ENCODE measurements at places on chromosomes 6 and 20.

- DNase-seq, result no peak
Observed at GRCh38 chr6:52735071-52735470, 28.2 kb downstream of the GSTA2 start.

DNA sequence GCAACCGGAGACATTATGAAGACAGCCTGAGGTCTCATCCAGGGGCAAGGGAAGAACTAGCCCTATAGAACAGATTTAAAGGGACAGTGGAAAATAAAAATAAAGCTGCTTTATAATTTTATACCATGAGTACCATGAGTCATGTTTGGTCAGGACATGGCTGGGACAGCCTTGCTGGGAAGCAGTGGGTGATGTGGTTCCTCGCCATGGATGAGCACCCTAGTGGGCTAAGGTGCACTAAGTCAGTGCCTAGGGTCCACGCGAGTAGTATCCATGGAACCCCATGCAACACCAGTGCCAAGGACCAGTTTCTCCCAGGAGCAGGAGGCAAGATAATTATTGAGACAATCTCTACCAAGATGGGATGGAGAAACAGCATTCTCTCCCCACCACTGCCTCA is 33.4 kb upstream of the ELMO2 start:
- DNase-seq, result no peak

DNA sequence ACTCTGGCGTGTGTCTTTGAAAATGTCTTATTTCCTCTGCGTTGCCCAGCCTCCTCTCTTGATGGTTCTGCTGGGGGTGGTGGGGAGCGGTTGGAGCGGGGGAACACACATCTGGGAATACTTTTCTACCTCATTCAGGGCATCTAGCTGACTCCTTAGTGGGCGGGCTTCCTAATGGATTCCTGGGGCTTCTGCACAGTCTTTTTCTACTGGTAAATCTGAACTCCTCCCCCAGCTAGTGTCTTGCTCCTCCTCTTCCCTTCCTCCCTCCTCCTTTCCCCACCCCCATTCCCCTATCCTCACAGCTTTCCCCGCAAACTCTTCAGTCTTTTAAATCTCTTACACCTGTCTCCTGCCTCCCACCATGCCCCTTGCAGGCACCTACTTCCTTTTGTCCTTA is 74.4 kb downstream of the PRL start:
- no peak for DNase-seq

- DNase-seq, result no peak
Observed at GRCh38 chr20:1838556-1839279, 56.5 kb upstream of the SIRPA start.

GRCh38 chr6:145733810-145734209 is 1.5 kb downstream of the EPM2A start:
- DNase-seq, result no peak

DNA sequence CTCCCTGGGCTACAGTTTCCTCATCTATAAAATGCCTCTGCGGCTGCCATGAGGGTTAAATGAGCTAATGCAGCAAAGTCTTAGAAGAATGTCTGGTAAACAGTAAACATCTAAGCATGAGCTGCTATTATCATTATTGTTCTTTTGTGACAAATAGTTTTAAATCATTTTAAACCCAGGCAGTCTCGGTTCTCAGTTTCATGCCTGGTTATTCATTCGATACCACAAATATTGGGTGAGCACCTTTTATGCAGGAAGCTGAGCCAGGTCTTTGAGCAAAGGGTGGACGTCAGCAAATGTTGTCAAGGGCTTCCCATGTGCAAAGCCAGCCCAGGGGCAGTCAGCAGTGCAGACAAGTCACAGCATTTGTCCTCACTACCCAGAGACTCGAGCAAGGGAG is 128.7 kb downstream of the NFATC2 start:
- DNase-seq, result no peak

DNA sequence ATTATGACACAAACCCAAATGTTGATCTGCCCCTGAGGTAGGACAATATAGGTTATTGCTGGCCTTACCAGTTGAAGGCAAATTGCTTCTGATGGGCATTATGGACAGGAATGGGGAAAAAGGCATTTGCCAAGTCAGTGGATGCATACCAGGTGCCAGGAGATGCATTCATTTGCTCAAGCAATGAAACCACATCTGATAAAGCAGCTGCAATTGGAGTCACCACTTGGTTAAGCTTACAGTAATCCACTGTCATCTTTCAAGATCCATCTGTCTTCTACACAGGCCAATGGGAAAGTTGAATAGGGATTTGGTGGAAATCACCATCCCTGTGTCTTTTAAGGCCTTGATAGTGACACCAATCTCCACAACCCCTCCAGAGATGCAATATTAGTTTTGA is 648.6 kb downstream of the COL12A1 start:
- DNase-seq, result no peak

DNA sequence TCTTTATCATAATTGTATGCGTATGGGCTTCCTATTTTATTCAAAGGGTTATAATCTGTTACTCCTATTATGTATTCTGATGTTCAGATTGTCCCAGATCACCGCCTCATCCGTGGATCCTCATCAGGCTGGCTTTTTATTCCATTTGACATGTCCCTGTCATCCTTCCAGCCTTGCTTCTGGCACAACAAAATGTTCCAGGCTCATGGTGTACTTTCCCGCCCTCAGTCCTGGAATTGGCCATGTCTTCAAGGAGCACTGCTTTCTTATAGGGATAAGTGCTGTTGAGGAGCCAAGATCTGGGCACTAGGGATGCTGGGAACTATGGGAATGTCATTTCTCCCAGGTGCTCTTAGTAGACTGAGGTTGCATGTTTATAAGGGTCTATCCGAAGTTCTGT is 207.8 kb downstream of the JARID2 start:
- no peak for DNase-seq

DNA sequence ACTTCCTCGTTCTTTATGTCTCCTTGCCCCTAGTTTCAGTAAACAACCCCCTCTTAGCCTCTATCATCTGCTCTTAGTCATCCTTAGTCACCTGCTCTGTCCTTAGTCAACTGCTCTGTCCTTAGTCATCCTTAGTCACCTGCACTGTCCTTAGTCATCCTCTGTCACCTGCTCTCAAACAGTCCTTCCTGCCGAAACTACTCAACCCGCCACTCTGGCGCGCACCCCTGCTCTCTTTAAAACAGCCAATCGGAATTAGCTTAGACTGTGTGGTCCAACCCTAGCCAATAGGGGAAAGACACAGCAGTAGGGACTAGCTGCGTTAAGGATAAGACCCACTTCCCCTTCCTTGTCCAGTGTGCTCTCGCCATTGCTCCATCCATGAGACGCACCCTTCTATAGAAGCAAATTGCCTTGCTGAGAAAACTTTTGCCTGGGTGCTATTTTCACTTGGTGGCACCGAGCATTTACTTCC is 73.9 kb downstream of the BACH2 start:
- DNase-seq, result peak; percentile 32

- DNase-seq, result no peak
Observed at GRCh38 chr6:143611580-143611979, 66.2 kb upstream of the PHACTR2 start.

DNA sequence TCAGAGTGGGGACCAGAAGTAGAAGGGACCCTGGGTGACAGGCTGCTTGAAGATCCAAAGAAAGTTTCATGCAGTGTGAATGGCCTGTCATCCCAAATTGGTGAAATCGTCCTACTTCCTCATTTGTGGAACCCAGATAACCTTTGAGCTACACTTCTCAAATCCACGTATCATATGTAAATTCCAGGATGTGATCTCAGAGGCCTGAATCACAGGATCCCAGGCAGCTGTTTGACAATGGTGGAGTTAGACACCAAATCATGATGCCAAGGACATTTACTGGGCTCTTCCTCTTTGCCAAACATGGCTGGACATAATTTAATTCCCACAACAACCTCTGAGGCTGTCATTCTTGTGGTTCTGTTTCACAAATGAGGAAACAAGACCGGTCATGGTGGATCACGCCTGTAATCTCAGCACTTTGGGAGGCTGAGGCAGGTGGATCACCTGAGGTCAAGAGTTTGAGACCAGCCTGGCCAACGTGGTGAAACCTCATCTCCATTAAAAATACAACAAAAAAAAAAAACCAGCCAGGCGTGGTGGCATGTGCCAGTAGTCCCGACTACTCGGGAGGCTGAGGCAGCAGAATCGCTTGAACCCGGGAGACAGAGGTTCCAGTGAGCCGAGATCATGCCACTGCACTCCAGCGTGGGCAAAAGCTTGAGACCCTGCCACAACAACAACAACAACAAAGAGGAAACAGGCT is 39.9 kb upstream of the TTPAL start:
- DNase-seq, result no peak

- DNase-seq, result no peak
Observed at GRCh38 chr6:125554456-125554855, 195.0 kb upstream of the HEY2 start.

DNA sequence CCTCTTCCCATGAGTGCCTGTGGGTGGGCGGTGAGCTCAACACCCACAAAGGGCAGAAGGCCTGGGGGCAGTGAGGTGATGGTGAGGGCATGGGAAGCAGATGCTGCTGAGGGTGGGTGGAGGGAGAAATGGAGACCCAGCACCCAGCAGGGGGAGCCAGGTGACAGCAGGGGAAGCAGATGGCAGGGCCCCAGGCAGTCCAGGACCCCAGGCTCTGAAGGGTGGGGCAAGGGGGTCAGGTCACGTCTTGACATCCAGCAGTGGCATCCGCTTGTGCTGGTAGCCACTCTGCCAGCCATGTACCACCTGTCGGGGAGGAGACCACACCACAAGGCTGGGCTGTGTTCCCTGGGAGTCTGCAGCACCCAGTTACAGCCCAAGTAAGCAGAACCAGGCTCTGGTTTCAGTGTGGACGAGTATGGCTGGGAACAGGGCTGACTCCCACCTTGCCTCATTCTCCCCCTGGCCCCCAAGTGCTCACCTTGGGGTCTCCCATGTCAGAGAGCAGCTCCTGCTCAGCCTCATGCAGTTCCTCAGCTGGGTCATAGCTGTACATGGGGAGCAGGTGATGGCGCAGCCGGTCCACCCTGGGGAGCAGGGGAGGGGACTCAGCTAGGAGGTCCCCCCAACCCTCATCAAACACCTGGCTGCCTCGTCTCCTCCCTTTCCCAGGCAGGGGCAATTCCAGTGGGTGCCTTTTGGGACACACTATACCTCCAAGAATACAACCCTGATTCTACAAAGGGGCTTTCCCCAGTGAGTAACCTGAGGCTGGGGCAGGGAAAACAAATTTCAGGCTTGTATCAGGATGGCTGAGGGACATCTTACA is 2.0 kb downstream of the SMIM29 start:
- DNase-seq, result no peak

All from activated CD4-positive, alpha-beta T cell treated with anti-CD3 and anti-CD28 coated beads for 24 hours (primary cell).